NCI-H1417 (cell line): ENCODE measurements at places on chromosomes 3 and 15.

DNA sequence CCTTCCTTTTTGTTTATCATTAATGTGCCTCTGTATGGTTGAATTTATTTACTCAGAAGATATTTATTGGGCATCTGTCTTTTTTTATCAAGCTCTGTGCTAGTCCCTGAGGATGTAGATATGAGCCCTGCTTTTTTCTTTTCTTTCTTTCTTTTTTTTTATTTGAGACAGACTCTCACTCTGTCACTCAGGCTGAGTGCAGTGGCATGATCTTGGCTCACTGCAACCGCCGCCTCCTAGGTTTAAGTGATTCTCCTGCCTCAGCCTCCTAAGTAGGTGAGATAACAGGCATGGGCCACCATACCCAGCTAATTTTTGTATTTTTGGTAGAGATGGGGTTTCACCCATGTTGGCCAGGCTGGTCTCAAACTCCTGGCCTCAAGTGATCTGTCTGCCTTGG is 58.5 kb downstream of the MBNL1 start:
- DNase-seq: no peak

- DNase-seq: peak; percentile 31
These were observed 107.0 kb downstream of the SHOX2 start for GRCh38 chr3:157999246-157999645.

- no peak for DNase-seq
These were observed 231.3 kb upstream of the ARHGEF26 start for GRCh38 chr3:153889905-153890334.

DNA sequence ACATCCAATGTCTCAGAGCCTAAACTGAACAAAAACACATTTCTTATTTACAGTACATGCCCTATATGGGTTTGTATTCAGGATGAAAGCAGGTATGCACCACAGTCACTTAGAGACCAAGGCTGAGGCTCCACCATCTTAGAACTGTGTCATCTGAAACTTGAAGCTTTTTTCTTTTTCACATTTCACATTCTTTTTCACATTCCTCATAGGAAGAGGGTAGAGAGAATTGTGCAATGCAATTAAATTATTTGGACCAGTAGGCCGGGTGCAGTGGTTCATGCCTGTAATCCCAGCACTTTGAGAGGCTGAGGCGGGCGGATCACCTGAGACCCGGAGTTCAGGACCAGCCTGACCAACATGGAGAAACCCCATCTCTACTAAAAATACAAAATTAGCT is 591.0 kb downstream of the MECOM start:
- no peak for DNase-seq

DNA sequence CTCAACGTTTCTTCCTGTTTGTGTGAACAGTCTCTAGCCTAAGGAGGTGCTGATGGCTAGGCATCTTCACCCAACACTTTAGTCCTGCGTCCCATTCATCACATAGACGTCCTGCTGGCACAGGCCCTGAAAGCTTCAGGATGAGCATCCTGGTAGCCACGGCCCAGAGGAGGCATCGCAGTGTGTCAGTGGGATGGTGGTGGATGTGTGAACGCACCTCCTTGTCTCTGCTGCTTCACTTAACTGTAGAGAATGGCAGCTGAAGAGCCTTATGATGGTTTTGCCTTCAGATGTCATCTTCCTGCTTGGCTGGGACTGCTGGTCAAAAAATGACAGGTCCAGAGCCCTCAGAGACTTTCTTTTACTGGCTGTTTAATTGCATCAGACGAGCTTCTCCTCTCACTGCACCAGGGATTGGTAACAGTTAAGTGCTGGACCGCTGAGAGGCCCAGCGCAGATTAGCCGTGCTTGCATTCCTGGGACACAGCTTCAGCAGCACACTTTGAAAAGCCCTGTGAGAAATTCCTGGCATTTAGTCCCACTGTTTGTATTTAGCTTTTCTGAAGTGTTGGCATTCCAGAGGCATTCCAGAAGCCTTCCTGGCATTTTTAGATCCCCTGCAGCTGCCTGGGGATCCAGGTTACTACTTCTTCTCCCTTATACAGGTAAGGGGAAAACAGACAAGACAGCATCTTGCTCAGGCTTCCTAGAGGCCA is 132.4 kb upstream of the PLXNA1 start:
- no peak for DNase-seq

DNA sequence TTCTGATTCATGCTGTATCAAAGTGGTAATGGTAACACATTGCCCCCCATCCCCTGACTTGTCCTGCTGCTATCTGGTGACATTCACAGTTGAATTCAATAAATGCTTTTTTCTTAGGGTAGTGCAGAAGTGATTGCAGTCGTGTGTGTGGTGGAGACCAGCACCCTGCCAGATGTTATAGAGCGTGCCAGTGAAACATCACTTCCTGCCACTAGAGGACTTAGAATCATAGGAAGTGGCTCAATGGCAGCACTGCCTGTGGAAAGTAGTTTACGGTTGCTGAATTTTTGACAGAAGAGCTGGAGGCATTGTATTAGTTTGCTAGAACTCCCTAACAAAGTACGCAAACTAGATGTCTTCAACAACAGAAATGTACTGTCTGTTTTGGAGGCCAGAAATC is 37.4 kb upstream of the P2RY12 start:
- DNase-seq: no peak
